Stimulated activated CD4-positive, alpha-beta T cell treated with anti-CD3 and anti-CD28 coated beads, Interleukin-1b, Interleukin-23, amount 100 ng/mL, for 48 hours (primary cell): ENCODE measurements at places on chromosomes 7 and 10.
A peak's percentile ranks its signal among the peaks of the same experiment; 100 is the strongest.

- no peak for DNase-seq
Observed at GRCh38 chr10:117166418-117167345, 28.6 kb upstream of the VAX1 start.

- DNase-seq = no peak
Observed at GRCh38 chr10:33758299-33758698, 423.8 kb upstream of the NRP1 start.

DNA sequence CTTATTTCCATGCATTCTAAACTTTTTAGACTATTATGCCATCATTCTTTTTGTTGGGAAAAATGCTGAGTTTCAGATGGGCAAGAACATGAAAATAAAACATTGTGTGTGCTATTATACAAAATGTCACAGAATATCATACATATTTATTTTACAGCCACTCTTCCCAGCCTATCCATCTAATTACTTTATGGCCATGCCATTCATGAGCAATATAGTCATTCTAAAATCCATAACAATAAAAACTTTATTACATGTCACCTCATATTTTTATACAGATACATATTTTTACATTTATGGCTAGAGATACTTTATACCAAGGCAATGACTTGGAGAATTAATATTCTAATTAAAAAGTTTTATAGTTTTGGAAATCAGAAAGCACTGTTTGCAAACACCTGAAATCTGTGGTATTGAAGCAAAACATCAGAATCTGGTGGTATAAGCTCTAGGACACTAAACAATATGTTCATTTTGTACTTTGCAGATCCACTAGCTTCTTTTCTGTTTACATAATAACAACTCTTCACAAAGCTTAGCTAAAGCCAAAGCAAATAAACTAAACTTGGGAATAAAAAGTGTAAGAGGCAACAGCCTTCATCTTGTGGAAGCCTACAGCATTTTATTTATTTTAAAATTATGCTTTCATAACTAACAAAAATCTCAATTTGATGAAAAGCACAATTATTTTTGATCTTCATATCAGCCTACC lies 210.1 kb downstream of the RNLS start:
- no peak for DNase-seq

GRCh38 chr10:25522946-25523608 lies 348.3 kb downstream of the GPR158 start:
- no peak for DNase-seq

DNA sequence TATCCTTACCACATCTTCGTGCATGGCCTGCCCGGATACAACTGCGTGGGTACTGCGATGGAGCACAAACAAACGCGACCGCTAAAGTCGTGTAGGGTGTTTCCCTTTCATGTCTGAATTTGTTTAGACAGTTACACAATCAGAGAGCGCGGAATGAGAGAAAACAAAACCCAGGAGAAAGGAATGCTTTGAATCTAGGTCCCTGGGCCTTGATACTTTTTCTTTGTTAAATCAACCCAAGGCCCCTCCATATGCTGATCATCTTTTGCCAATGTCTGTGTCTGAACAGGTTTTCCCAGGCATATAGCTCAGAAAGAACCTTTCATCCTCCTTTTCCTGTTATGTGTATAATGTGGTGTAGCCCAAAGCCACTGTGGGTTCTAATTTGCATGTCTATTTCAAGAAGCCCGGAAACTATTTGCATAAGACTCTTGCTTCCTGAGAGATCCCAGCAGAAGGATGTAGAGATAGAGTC lies 145.8 kb downstream of the FRMD4A start:
- peak; percentile 65 for DNase-seq

- no peak for DNase-seq
Observed at GRCh38 chr10:91115618-91116390, 104.7 kb upstream of the PCGF5 start.

GRCh38 chr10:114682532-114682931 lies 24.5 kb upstream of the ABLIM1 start:
- no peak for DNase-seq
